Cerebellar cortex (tissue), 1 donor: ENCODE measurements at places on chromosomes 11 and 22.

- DNase-seq, result peak; percentile 95
Observed at GRCh38 chr11:118929501-118930093, 3.9 kb upstream of the BCL9L start.

- no peak for DNase-seq
Observed at GRCh38 chr11:27786331-27786730, 86.1 kb upstream of the BDNF start.

- peak; percentile 96 for DNase-seq
Observed at GRCh38 chr11:60841797-60842667, at the start of gene CCDC86. Gene CCDC86, plus strand, starts transcription at chr11:60842113. Its CDS starts 12 bp downstream, at chr11:60842125.

DNA sequence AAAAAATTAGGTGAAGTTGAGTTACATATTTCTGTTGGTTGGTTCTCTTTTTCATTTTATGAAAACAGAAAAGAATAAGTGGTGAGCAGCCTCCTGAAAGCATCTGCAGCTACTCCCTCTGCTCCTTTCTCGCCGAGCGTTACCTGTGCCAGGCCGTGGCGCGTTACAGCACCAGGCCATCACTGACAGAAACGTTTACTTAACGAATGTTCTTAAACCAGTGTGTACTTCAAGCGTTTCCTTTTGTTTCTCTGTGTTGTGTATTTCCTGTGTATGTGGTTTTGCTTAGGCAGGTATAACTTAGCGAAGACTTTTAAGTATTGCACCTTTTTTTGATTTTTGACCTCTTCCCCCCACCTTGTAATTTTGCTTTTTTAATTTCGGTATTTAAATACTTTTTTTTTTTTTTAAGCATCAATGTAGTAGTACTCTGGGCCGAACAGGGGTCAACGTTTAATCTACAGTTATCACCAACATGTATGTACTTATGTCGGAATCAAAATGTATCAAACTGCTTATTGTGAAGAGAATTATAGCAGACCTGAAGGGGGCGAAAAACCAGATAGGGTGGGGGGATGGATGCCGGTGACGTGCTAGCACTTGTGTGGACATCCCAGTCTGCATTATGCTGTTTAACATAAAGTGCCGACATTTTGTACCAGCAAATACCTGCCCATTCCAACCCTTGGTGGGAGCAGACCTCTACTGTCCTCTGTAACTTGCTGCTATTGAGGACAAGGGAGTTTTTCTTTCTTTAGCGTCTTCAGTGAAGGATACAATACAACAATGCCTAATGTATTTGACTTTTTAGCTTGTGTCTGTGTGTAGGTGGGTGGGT is 21.6 kb upstream of the ADSL start:
- no peak for DNase-seq

DNA sequence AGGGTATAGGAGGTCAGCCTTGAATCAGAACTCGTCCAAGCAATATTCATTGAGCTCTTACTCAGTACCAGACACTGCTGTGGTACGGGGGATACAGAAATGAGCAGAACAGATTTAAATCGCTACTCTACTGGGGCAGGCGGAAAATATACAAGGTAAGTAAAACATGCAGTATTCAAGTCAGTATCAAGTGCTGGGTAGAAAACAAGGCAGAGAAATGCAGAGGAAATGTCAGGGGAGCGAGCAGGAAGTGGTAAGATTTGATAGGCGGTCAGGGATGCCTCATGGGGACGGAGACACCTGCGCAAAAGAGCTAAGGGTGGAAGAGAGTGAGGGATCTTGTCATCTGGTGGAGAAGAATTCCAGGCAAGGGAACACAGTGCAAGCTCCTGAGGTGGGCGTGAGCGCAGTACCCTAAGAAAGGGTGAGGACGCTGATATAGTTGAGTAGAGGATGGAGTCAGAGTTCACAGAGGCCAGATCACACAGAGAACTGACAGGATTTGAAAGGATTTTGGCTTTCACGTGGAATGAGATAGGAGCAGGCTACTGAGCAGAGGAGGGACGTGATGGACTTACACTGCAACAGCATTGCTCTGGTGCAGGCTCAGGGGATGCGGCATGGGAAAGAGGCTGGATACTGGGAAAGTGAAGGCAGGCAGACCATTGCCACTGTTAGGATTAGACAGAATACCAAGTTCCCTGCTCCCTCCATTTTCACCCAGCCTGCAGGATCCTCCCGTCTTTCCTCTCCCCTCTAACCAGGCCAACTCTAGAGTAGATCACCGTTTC is 35.8 kb downstream of the SC5D start:
- DNase-seq, result no peak

DNA sequence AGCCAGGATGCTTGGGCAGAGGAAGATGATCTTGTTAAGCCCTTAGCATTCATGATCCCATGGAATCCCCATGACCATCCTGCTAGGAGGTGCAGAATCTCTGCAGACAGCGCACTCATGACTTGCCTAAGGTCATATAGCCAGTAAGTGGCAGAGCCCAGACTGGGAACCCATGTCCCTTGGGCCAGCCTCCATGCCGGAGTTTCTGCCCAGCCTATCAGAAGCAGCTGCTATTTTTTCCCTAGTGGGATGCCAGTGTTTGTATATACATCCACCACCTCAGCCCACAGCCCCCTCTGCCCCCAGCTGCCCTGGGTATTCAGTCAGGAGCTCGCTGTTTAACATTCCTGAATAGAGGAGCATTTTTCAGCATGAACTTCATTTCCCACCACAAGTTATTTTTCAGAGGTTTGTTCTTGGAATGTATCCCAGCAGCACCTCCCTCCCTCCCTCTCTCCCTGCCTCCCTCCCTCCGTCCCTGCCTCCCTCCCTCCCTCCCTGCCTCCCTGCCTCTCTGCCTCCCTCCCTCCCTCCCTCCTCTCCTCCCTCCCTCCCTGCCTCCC is 34.4 kb upstream of the SUSD2 start:
- no peak for DNase-seq

- no peak for DNase-seq
Observed at GRCh38 chr11:128089962-128090361, 497.4 kb downstream of the ETS1 start.

GRCh38 chr11:78982473-78982872 is 407.8 kb upstream of the NARS2 start:
- no peak for DNase-seq

- no peak for DNase-seq
Observed at GRCh38 chr11:62204430-62204829, 4.0 kb upstream of the SCGB2A1 start.
